HepG2 (cell line): ENCODE measurements at places on chromosomes 1 and 21.

- peak; percentile 46 for DNase-seq
These were observed 78.2 kb upstream of the FGGY start for GRCh38 chr1:59218521-59219236.

- DNase-seq: no peak
These were observed 5.8 kb downstream of the TTLL10 start for GRCh38 chr1:1179346-1179982.

DNA sequence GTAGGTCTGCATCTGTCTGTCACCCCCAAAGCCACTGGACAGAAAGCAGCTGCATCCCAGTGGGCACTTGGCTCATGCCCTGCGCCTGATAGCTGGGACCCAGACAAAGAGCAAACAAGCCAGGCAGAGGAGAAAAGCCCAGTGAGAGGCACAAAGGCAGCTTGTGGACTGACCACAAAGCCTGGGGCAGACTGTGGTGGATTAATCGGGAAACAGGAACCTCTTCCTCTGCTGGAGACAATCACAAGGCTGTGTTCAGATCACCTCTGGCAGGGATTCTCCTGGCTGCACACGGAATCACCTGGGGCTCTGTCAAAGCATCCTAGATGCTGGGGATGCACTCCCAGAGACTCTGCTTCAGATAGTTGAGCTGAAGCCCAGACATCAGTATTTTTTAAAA, 15.2 kb upstream of the GJB5 start:
- DNase-seq: no peak

GRCh38 chr1:209561532-209561931, 22.0 kb upstream of the CAMK1G start:
- no peak for DNase-seq

DNA sequence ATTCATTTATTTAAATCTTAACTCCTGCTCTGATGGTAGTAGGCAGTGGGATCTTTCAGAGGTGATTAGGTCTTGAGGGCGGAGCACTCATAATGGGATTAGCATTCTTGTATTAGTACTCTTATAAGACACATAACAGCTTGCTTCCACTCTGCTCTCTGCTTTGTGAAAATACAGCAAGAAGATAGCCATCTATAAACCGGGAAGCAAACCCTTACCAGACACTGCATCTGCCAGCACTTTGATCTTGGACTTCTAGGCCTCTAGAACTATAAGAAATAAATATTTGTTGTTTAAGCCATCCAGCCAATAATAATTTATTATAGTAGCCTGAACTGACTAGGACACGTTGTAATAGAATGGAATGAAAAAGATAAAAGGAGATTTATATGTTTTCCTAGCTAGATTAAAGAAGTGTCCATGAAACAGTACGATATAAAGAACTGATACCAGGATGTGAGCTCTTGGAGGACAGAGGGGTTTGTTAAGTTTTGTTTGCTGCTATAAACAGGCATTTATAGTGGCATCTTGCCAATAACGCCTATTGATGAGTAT, 869.9 kb downstream of the MRPL39 start:
- DNase-seq: no peak

- DNase-seq: no peak
These were observed 325.0 kb downstream of the HLX start for GRCh38 chr1:221204055-221204833.

DNA sequence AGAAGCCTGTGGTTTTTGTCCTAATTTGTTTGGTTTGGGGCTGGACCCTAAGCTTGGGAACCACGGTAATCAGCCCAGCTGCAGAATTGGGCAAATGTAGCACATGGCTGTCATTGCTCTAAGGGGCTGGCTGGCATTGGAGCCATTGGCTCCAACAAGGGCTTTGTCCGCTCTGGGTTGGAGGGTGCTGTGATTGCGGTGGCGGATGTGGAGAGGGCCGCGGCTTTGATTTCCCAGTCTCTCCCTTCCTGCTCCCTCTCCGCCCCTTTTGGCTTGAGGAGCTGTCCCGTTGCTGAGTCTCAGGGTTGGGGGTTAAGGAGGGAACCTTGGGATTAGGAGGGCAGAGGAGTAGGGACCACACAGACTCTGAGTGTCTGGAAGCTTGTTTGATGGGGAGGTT, 91.7 kb upstream of the CD34 start:
- no peak for DNase-seq
